IPS-NIHi11 (cell line): ENCODE measurements at places on chromosomes 2 and 18.
A peak's percentile ranks its signal among the peaks of the same experiment; 100 is the strongest.

DNA sequence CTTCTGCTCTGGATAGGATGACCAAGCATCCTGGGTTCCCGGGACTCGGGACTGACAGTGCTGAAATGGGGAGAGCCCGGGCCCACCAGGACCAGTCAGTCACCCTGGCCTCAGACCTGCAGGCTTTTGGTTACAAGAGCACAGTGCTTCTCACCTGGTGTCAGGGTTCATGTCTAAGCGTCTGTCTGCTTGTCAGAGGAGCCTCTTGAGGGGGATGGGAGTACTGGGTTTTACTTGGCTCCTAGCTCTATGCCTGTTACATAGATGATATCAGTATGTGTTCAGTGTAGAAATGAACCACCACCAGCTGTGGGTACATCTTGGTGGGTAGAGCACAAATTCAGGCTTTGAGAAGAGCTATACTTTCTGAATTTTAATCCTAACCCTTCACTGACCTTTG lies 29.9 kb downstream of the PCARE start:
- no peak for DNase-seq

- DNase-seq: no peak
Measured at GRCh38 chr2:192286093-192286701, 91.5 kb upstream of the TMEFF2 start.

- no peak for DNase-seq
Measured at GRCh38 chr2:150473767-150474166, 13.7 kb downstream of the RND3 start.

DNA sequence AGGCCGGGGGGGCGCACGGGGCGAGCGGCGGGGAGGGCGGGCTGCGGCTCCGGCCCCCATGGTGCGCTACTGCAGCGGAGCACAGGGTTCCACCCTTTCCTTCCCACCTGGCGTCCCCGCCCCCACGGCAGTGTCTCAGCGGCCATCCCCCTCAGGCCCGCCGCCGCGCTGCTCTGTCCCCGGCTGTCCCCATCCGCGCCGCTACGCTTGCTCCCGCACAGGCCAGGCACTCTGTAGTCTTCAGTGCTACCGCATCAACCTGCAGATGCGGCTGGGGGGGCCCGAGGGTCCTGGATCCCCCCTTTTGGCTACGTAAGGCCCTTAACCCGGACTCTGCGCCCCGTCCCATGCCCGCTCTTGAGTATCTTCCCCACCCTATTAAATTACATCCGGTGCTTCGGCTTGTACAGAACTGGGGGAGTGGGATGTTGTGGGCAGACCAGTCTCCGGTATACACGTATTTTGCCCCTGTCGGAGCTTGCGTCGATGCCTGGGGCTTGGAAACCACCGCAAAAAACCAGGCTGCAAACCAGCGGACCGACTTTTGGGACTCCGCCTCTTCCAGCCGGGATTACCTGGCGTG lies 598 bp upstream of the WBP1 start:
- DNase-seq: peak; percentile 59

GRCh38 chr2:119004602-119005001 lies 62.6 kb downstream of the MARCO start:
- no peak for DNase-seq

DNA sequence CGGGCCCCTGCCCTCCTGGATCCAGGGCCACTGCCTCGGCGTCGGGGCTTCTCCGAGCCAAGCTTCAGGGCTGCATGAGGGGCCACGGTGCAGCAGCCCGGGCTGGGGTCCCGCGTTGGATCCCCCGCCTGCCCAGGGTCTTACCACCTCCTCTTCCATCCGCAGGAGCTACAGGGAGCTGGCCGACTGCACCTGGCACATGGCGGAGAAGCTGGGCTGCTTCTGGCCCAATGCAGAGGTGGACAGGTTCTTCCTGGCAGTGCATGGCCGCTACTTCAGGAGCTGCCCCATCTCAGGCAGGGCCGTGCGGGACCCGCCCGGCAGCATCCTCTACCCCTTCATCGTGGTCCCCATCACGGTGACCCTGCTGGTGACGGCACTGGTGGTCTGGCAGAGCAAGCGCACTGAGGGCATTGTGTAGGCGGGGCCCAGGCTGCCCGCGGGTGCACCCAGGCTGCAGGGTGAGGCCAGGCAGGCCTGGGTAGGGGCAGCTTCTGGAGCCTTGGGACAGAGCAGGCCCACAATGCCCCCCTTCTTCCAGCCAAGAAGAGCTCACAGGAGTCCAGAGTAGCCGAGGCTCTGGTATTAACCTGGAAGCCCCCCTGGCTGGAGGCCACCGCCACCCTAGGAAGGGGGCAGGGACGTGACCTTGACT lies 52.1 kb downstream of the RAMP1 start:
- DNase-seq: no peak

GRCh38 chr2:126244937-126245336 lies 411.0 kb upstream of the GYPC start:
- DNase-seq: peak; percentile 74

- DNase-seq: no peak
Measured at GRCh38 chr18:69044215-69044614, 246.3 kb downstream of the CCDC102B start.

DNA sequence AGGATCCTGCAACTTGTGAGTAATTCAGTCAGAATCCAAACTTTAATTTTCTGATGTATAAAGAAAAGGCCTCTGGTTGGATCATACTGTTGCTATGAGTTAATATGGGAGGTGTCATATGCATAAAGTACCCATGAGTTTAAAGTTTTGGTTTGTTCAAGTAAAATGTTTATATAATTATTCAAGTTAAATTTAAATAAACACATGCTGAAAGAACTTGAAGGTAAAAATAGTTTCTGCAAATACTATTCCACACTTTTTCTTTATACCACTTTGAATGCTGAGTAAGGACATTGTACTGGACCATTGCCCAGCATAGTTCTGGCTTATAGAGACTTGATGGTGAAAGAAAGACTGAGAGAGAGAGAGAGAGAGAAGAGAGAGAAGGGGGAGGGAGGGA lies 30.7 kb downstream of the PKP4 start:
- DNase-seq: no peak

- DNase-seq: no peak
Measured at GRCh38 chr2:234414596-234414995, 82.3 kb downstream of the ARL4C start.

DNA sequence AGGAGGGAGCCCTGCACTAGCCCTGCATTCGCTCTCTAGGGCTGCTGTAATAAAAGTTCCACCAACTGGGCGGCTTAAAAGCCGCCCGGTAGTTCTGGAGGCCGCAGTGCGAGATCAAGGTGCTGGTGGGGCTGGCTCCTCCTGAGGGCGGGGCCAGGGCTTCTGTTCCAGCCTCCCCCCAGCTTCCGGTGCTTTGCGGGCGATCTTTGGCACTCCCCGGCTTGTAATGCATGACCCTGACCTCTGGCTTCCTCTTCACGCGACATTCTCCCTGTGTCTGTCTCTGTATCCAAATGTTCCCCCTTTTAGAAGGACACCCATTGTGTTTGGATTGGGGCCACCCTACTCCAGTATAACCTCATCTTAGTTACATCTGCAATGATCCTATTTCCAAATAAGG lies 84.5 kb downstream of the ZCCHC2 start:
- no peak for DNase-seq

GRCh38 chr2:218020966-218021535 lies 18.3 kb upstream of the TNS1 start:
- DNase-seq: no peak

- no peak for DNase-seq
Measured at GRCh38 chr2:143469323-143469722, 340.1 kb downstream of the ARHGAP15 start.

DNA sequence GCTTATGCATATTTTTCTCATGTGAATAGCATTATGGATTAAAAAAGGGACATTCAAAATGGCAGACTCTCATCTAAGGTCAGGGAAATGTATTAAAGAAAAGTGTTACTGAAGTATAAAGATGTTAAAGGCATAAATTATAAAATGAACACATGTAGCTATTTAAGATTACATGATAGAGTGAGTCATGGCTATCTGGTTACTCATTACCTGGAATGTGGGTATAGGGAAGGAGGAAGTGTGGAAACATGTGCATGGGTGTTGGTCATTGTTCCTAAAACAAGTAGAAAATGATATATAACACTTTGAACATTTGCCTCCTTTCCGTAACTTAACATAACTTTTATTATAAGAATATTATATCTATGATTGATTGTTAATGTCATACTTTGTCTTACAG lies 66.4 kb downstream of the MYO1B start:
- DNase-seq: no peak

GRCh38 chr2:143611336-143611735 lies 482.1 kb downstream of the ARHGAP15 start:
- no peak for DNase-seq

- peak; percentile 39 for DNase-seq
Measured at GRCh38 chr18:44968336-44968735, 287.6 kb downstream of the SETBP1 start.

DNA sequence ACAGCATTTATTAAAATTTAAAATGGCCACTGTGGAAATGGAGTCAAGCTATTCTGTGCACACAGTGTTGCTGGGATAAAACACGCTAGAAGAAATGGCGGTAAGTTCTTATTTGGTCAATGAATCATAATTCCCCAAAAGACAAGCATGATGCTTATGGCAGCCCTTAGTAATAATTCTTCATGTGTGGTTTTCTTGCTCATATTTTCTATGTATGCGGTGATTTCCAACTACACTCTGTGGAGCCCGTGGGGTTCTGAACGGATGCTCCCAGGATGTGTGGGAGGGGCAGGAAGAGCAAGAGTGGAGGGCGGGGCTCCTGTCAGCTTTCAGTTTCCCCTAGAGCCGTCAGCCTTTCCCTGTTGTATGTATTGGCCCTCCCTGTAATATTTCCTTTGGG lies 91.7 kb upstream of the RMDN2 start:
- no peak for DNase-seq

DNA sequence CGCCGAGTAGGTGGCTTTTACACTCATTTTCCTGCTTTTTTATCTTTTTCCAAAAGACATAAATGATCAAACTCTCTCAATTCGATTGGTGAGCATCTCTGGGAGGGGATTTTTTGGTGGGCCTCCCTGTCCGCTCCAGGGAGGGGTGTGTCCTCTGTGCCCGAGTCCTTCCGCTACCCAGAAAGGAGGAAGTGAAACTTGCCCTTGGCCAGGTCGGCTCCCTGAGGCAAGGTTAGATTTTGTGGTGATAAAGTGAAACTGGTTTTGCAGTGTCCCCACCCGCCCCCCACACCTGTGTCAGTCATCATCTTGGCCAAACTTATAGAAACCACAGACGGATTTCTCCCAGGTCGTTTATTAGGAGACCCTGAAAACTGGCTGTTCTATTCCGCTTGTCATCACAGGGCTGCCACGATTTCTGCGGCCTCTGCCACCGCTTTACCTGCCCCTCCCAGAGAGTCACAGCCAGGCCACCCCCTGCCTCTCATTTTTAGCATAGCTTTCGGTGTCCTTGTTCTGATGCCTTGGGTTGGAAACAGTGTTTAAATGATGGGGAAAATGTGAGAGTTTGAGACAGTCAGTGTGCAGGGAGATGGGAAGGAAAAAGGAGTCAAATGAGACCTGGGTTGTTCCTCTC lies 93.6 kb downstream of the SH3BP4 start:
- no peak for DNase-seq

DNA sequence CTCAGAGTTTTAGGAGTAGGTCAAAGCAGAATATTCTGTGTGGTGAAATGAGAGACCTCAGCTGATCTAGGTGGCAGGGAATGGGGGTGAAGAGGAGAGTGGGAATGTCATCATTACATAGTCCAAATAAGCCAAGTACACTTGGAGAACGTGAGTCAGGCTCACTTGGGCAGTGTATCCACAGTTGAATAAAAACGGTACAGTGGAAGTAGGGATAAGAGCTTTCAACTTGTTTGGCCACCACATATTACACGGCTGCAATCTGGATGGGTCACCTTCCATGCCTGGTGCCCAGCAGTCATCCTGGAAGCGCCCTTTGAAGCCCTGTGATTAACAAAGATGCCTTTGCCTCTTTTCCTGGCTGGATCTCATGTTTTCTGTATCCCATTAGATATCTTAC lies 28.6 kb downstream of the MIB1 start:
- DNase-seq: no peak
